ENCODE measurements at places on chromosomes 6 and 20.
A peak's percentile ranks its signal among the peaks of the same experiment; 100 is the strongest.

GRCh38 chr6:132219901-132220300 is 181.4 kb downstream of the MOXD1 start:
- DNase-seq: no peak

DNA sequence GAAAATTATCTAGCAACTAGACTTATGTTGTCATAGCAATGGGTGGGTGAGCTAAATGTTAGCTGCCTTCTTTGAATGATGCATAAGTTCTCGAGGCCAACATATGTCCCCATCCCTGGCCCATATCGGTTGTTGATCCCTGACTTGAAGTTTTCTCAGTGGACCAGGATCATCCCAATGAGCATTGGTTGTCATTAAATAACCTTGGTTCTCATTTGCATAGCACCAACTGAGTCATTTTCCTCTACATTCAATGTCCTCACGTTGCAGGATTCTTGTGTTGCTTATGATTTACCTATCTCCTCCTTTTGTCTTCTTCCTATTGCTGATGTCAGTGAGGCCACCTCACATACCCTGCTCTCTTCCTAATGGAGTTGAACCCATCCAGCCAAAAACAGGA is 12.1 kb upstream of the AHCY start:
- no peak for DNase-seq

DNA sequence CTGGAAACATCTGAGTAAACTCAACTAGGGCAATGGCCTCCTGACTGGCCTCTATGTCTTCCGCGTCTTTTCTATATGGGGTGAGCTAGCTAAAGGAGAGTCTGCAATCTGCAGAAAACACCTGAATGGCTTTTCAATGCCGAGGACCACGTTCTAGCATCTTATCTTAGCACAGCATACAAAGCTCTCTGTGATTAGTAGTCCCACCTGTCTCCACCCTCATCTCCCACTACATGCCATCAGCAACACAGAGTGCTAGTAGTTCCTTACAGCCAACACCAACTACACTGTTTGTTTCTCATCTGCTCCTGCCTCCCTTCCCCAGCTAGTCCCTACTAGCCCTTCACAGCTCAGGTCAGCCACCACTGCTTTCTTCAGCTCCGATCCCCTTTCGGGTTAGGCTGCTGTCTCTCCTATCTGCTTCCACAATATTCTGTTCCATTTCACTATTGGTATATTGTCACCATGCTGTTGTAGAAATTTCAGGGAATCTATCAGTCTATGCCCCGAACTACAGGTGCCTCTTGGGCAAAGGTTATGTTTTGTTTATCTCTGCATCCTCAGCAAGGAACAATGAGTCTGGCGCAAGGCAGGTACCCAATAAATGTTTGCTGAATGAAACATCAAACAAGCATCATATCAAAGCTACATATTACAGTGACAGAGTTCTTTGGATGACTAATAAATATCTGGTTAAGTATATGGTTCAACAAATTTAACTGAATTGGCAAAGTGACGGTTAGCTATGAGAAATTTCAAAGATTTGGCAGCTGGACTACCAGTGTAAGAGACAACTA is 12.2 kb downstream of the LYRM4 start:
- DNase-seq: no peak

DNA sequence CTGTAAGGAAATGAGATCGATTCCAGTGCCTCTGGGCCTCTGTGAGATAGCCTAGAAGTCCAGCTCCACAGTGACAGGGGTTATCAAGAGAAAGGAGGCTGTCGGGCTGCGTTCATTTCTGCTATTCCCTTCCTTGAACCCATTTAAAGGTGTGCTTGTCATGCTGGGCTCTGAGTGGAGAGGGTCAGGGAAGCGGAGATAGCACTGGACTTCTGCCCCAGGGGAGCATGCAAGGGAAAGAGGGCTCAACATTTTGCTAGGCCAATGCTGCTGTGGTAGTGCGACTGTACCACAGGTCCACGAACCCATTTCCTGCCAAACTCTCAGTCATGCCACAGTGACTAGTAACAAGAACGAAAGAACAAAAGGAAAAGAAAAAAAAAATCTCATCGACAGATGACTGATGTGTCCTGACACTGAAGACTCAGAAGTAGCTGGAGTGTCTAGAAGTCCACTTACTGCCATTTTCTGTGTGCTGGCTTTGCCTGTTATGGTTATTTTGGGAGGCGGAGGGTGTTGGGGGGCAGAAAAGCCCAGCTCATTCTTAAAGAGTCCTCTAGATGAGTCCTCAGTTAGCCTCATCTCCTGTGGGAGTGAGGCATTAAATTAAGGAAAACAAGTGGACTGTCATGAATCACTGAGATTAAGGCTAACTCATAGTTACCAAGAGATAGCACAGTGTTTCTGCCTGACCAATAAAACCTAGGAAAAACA is 8.1 kb downstream of the NEDD9 start:
- DNase-seq: no peak

GRCh38 chr20:21388566-21388965 is 8.8 kb downstream of the NKX2-4 start:
- no peak for DNase-seq

GRCh38 chr6:88869263-88870020 is 94.0 kb downstream of the RNGTT start:
- DNase-seq: no peak

DNA sequence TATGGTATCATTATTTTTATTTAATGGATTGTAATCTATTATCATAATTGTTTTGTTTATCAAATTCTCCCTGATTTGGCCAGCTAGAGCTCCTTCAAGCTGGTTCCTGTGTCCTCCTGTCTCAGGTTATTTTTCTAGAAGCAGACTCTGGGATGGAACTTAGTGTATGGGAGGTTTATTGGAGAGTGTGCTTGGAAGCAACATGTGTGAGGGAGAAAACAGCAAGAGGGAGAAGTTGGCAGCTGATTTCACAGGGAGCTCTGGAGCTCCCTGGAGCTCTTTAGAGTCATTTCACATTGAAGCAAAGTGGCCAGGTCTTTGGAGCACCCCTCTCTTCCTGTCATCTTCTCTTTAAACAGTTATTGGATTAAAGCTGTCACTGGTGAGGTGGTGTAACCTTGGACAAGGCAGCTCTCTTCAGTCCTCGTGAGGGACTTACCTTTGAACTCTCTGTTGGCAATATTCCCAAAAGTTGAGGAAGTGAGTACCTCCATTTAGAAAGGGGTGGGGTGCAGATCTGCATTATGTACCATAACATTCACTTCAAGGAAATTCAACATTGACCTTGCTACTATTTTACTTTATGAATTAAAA is 103.6 kb downstream of the PHF3 start:
- DNase-seq: no peak

DNA sequence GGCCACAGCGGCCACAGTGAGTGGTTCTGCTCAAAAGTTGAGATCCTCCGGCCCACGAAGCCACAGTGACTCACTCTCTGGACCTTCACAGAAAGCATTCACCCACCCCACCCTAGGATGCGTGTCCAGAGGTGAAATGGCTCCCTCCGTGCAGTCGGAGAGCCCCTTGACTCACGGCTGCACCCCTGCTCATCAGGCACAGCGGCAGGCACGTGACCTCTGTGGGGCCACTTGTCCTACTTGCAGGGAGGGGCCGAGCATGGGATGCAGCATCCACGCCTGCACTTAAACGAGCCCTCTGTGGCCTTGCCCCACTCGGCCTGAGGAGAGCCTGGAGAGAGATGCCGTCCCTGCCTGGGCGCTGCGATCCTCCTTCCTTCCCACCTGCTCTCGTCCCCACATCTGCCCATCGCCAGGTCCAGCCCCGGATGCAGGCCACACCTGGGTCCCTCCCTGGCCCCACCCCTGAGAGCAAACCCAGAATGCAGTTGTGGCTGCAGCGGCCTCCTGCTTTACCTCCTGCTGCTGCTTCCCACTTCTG is 28.7 kb downstream of the NTSR1 start:
- DNase-seq: no peak

GRCh38 chr20:52494244-52494643 is 302.7 kb upstream of the ZFP64 start:
- DNase-seq: peak; percentile 14

DNA sequence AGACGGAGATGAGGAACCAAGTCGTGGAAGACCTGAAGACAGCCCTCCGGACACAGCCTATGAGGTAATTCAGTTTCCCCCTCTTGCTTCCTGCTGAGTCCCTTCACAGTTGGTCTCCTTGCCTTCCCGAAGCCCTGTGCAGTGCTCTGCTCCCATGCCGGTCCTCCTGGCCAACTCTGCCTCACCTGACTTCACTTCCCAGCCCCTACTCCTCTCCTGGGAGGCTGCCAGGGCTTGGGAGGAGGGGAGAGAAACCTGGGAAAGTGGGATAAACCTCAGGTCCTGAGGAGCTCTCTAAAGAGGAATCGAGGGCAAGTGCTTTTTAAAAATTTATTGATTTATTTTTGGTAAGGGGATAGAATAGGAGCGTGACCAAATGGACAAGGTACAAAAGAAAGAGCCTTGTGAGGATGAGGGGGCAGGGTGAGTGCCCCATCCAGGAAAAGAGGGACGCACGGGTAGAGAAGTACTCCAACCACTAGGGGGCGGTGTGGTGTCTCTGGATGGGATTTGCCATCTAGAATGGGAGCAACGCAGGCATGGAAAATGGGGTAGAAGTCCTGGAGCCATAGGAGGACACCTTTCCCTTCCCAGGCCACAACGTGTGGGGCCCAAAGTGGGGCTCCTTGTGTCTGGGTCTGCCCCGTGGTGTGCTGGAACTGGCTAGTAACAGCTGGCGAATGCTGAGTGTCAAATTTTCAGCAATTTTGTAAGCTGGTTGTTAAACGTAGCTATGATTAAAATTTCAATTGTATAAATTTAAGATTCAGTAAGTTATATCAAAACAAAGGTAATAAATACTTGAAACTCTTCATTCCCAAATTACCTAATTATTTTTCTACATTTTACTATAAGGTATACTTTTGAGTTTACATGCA is 69.0 kb downstream of the MOCS1 start:
- DNase-seq: peak; percentile 13

DNA sequence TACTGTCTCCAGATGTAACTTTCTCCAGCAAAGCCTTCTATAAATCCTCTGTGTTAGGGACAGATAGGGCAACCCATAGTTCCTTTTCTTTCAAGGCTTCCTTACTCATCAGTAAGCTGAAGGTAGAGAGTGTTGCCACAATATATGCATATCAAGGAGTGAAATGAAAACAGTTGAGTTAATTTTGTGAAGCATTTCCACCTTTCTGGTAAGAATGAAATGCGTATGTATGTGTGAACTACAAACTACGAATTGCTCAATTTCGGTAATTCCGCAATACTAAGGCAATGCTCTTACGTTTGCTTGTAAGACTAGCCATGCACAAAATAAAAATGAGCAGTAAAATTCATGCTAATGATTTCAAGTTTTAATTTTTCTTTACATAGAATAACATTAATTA is 61.2 kb upstream of the HBS1L start:
- DNase-seq: no peak

GRCh38 chr20:60900618-60901017 is 351.4 kb upstream of the CDH4 start:
- no peak for DNase-seq

DNA sequence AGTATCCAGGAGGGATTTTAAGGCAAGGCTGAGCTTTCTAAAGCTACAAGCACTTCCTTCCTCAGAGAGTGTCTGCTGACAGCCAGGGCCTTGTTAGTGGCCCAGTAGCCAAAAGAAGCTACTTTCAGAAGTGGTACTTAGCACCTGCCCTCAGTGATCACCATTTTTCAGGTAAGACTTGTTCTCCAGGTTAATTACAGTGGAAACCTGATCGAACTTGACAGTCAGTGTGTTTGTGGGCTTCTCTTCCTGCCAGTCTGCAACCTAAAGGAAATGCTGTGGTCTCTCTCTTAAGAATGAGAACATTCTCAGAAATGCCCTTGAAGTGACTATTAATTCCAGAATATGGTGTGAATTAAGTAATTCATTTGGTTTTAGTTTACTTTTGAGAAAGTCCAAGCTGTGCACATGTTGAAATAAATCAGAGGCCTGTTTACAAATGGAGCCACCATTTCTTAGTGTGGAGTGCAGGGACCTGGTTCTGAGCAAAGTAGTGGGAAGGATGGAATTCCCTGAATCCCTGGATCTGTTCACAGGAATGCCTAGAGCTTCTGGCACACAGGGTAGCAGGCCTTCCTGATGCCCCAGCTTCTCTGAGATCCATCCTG is 185.3 kb upstream of the AGPAT4 start:
- no peak for DNase-seq

- no peak for DNase-seq
Observed at GRCh38 chr20:48621376-48622078, 206.3 kb downstream of the PREX1 start.

- no peak for DNase-seq
Observed at GRCh38 chr6:34457742-34458735, 7.8 kb upstream of the PACSIN1 start.

DNA sequence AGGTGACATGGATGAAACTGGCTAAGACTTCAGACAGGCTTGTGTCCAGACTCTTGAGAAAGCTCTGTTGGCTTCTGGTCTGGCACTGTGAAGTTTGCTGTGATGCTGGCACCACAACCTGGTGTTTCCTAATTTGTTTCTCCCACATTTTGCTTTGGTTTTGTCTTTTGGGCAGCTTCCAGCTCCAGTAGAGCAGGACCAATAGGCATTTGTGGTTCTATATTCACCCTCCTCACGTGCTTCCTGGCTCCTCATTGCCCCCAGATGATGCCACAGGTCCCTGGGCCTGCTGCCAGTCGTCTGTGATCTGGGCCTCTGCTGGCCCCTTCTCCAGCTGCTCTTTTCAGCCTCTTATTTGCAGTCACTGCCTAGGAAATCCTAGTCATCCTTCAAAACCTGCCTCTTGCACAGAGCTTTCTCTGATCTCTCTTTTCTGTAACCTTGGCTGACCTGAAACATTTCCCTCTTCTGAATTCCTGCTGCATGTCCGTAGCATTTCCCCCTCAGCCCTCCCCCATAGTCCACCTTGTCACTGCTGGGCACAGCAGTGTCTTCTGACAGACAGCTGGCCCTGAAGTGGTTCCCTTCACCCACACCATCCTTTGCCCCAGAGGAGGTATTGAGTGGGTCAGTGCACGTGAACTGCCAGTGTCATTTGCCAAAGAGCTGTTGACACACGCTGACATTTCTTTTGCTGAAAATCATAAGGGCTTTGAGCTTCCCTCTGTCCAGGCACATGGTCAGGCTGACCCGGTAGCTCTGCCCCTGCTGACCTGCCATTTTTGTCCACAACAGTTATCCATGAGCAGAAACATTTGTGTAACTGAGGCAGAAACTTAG is 63.0 kb downstream of the PTPN1 start:
- no peak for DNase-seq

- DNase-seq: no peak
Observed at GRCh38 chr6:117169781-117170281, 95.5 kb upstream of the VGLL2 start.

Measured in stimulated activated CD4-positive, alpha-beta T cell treated with anti-CD3 and anti-CD28 coated beads, TNF-alpha, amount 100 ng/mL, for 1 hour (primary cell).